ENCODE measurements at places on chromosomes 6 and 20. TPM values are rescaled to one million over a fixed set of nuclear protein-coding genes. Genes with fewer than 3 reads are reported as not detected.

Gene PDYN
- not detected for total RNA-seq

- H3K27me3 ChIP-seq = peaks cover 71% of the 10 kb centered on the region
- no peak overlapping the region for H3K4me3 ChIP-seq
- H3K36me3 ChIP-seq = no peaks in the 10 kb centered on the region
Measured at GRCh38 chr6:167795321-167795811, 31.3 kb upstream of the AFDN start.

DNA sequence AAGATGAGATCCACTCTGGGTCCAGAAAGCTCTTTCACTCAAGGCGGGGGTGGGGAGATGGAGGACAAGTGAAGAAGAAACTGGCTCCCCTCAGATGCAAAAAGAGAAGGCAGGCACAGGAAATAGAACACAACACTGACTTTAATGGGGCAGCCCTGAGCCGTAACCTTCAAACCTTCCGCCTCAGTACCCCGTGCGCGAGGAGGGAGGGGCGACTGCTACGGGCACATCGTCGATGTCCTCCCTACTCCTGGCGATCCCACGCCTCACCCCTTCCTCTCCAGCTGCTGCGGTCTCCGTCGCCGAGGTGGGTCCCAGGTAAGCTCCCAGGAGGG, 3.9 kb downstream of the SPEF1 start:
- no peak for DNase-seq
- H3K36me3 ChIP-seq = peaks cover 4% of the 10 kb centered on the region
- peaks cover 30% of the 10 kb centered on the region for H3K27me3 ChIP-seq

GRCh38 chr20:61100489-61100888, 151.6 kb upstream of the CDH4 start:
- no peak overlapping the region for H3K27ac ChIP-seq
- no peak for DNase-seq
- no peak overlapping the region for H3K4me3 ChIP-seq

DNA sequence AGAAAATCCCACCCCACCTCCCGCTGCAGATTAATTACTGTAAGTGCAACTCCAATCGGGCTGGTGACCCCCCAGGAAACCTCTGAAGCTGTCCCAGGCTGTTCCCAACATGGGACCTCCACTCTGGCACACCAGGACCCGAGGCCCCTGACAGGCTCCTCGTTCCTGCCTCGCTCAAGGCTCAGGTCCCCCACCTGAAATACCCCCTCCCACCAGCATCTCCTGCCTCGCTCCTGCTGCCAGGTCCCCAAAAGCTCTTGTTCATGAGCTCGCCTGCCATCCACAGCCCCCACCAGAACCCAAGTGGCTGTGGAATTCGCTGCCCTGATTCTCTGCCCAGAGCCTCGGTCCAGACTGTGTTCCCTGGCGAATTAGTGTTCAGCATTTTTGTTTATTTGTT, 26.1 kb downstream of the NPEPL1 start:
- H3K27ac ChIP-seq = no peak overlapping the region
- H3K4me1 ChIP-seq = no peaks in the 10 kb centered on the region
- no peak overlapping the region for H3K4me3 ChIP-seq
- no peaks in the 10 kb centered on the region for H3K36me3 ChIP-seq
- H3K27me3 ChIP-seq = peaks cover 24% of the 10 kb centered on the region
- no peak for DNase-seq

DNA sequence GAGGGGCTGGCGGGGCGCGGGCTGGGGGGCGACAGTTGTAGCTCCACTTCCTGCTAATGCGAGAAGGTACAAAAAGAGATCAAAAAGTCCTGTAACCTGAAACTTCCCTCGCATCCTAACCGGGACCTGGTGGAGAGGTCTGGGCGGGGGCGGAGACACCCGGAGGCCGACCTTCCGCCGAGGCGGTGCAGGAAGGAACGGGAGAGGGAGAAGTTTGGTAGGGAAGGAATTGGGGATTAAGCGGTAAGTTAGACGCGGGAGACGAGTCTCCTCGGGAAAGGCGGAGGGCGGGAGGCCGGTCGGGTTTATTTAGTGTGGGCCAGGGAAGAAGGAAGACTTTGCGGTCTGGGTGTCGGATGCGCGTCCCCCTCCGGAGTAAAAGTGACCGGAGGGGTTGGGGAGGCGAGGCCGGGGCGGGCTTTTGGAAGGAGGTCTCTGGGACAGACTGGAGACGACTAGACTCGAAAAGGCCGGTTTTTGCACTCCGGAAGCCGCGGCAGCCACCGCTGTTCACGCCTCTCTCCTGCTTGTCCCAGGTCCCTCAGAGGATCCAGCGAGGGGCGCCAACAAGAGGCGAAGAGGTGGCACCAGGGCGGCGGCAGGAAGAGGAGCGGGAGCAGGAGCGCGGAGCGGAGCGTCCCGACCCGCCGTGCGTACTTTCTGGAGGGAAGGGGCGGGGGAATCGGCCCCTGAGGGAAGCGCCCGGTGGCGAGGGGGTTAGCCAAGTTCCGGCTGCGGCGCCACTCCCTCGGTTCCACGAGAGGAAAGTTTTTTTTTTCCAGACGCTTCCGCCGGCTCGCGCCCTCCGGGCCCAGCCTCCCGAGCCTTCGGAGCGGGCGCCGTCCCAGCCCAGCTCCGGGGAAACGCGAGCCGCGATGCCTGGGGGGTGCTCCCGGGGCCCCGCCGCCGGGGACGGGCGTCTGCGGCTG, 734 bp downstream of the TPBG start:
- peaks cover 23% of the 10 kb centered on the region for H3K4me1 ChIP-seq
- peaks cover 59% of the 10 kb centered on the region for H3K27me3 ChIP-seq
- no peak for DNase-seq
- no peaks in the 10 kb centered on the region for H3K36me3 ChIP-seq
- no peak overlapping the region for H3K27ac ChIP-seq

DNA sequence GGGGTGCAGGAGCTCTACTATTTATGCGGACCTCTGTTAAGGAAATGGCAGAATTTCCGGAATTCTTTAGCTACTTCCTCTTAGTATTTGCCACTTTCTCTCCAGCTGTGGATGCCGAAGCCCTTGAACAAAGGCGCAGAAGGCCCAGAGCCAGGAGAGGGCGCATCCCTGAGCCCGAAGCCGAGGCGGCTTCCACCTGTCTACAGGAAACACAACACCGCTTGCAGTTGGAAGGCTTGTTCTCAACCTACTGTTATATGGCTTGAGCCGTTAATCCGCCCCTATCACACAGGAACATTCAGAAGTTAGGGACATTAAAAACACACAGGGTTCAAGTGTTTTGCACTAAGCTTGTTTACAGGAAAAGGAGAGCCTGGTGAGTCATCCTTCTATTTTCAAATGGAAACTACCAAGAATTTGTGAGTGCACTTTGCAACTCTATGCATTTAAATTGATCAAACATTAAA, 417.1 kb downstream of the BCKDHB start:
- DNase-seq = no peak
- H3K36me3 ChIP-seq = no peaks in the 10 kb centered on the region
- peak overlapping the region; percentile 73 for H3K27ac ChIP-seq

DNA sequence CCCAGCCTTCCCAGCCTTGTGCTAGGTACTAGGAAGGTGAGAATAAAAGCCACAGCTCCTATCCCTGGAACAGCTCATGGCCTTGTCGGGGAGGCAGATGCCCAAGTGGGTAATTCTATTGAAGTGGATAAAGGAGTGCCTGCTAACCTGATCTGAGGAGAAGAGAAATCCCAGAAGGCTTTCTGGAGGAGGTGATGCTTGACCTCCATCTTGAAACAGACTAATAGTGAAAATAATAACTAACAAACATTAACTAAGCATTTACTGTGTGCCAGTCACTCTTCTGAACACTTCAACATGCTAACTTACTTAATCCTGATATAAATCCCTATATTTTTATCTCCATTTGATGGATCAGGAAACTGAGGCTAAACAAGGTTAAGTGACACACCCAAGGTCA, 493.2 kb upstream of the CHD6 start:
- H3K27me3 ChIP-seq = no peaks in the 10 kb centered on the region
- H3K4me3 ChIP-seq = no peak overlapping the region
- H3K36me3 ChIP-seq = no peaks in the 10 kb centered on the region

DNA sequence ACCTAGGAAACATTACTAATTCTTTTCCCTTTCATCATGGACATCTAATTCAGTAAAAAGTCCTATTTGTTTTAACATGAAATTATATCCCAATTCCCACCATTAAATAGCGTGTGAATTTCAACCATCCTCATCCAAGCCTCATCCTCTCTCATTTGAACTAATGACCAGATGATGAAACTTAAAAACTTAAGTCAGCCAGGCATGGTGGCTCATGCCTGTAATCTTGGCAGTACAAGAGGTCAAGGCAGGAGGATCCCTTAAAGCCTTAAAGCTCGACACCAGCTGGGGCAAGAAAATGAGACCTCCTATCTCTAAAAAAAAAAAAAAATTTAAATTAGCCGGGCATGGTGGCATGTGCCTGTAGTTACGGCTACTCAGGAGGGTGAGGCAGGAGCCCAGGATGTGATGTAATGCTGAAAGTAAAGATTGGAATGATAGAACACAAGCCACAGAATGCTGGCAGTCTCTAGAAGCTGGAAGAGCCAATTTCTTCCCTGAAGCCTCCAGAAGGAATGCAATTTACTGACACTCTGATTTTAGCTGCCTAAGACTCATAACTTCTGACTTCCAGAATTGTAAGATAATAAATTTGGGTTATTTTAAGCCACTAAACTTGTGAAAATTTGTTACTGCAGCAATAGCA, 27.1 kb upstream of the HAO1 start:
- H3K27ac ChIP-seq = no peak overlapping the region
- H3K27me3 ChIP-seq = peaks cover 5% of the 10 kb centered on the region
- H3K4me1 ChIP-seq = no peaks in the 10 kb centered on the region
- no peak for DNase-seq
- no peaks in the 10 kb centered on the region for H3K36me3 ChIP-seq
- no peak overlapping the region for H3K4me3 ChIP-seq

DNA sequence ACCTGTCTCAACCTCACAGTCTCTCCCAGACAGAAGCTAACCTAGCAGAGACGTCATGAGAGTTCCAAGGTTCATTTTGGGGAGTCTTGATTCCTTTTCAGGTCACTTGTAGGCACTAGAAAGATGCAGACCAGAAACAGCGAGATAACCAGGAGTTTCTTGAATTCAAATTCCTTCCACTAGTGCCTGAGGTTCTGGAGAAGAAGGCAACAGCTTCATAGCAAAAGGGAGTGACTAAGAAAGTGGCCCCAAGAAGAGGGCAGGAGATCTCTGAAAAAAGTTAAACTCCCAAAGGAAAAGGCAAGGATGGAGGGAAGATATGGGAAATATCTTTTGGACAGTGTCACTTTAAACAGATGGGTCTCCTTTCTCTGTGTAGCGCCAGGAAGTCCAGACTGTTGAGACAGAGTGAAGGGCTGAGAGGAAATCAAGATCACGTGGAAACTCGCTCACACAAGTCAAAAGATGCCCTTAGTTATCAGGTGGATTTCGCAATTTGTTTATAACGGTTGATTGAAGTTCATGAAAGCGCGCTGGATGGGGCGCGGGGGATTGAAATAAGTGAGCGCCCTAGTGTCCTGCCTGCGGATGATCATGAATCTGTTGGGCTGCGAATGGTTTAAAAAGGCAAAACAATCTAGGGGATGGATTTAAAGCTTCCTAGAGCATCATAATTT, 4.8 kb upstream of the PRSS16 start:
- DNase-seq = no peak
- no peak overlapping the region for H3K27ac ChIP-seq
- H3K4me3 ChIP-seq = no peak overlapping the region
- H3K36me3 ChIP-seq = peaks cover 2% of the 10 kb centered on the region
- H3K27me3 ChIP-seq = peaks cover 32% of the 10 kb centered on the region

DNA sequence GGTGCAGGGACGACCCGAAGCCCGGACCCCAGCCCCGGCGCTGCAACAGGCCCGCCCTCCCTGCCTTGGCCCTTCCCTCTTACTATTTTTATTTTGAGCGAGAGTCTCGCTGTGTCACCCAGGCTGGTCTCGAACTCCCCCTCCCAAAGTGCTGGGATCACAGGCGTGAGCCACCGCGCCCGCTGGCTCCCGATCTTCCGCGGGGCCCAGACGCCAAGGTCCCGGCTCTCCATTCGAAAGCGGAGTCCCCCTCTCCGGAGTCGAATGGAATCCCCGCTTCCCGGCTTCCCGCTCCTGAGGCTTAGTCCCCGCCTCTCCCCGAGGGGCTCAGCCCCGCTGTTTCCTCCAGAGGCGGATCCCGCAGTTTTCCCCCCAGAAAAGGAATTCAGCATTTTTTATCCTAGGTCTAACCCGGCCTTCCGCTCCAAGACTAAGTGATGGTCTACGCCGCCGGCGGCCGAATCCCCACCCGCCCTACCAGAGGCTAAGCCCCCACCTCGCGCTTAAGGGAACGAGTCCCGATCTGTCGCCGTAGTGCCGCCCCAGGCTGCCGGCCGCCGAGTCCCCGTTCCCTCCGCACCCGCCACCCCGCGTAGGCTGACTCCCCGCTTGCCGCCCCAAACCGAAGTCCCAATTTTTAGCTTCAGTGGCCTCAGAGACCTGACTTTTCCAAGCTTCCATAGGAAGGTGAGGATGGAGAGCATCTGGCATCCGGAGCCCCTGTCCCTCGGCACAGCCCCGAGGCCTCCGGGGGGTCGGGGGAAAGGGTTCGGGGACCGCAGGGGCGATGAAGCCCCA, 11.5 kb upstream of the TMC2 start:
- H3K36me3 ChIP-seq = no peaks in the 10 kb centered on the region
- H3K4me1 ChIP-seq = peaks cover 36% of the 10 kb centered on the region
- peaks cover 3% of the 10 kb centered on the region for H3K27me3 ChIP-seq

GRCh38 chr6:9634776-9635175, 780.1 kb downstream of the TFAP2A start:
- no peak overlapping the region for H3K4me3 ChIP-seq
- no peak for DNase-seq
- no peaks in the 10 kb centered on the region for H3K36me3 ChIP-seq
- no peaks in the 10 kb centered on the region for H3K4me1 ChIP-seq
- no peaks in the 10 kb centered on the region for H3K27me3 ChIP-seq

- H3K4me3 ChIP-seq = no peak overlapping the region
- H3K36me3 ChIP-seq = no peaks in the 10 kb centered on the region
- H3K27me3 ChIP-seq = no peaks in the 10 kb centered on the region
- no peak overlapping the region for H3K27ac ChIP-seq
- DNase-seq = no peak
Measured at GRCh38 chr20:22630701-22631100, 46.3 kb upstream of the FOXA2 start.

Gene MRS2
- total RNA-seq = 16.6 TPM

GRCh38 chr6:81226957-81227356, 525.5 kb downstream of the TENT5A start:
- no peaks in the 10 kb centered on the region for H3K27me3 ChIP-seq
- no peaks in the 10 kb centered on the region for H3K36me3 ChIP-seq
- no peak for DNase-seq
- no peak overlapping the region for H3K27ac ChIP-seq

Gene SEL1L2
- not detected for total RNA-seq

GRCh38 chr6:40900791-40901190, 138.2 kb downstream of the UNC5CL start:
- peaks cover 9% of the 10 kb centered on the region for H3K27me3 ChIP-seq
- H3K4me1 ChIP-seq = no peaks in the 10 kb centered on the region
- no peak overlapping the region for H3K4me3 ChIP-seq
- no peaks in the 10 kb centered on the region for H3K36me3 ChIP-seq
- DNase-seq = no peak

- no peak overlapping the region for H3K4me3 ChIP-seq
- no peak overlapping the region for H3K27ac ChIP-seq
- DNase-seq = no peak
- no peaks in the 10 kb centered on the region for H3K36me3 ChIP-seq
- H3K27me3 ChIP-seq = peaks cover 10% of the 10 kb centered on the region
Measured at GRCh38 chr6:46357591-46357990, 133.7 kb downstream of the RCAN2 start.

Gene DOK5
- total RNA-seq = not detected

GRCh38 chr6:139800837-139801236, 426.4 kb upstream of the CITED2 start:
- DNase-seq = no peak
- H3K36me3 ChIP-seq = no peaks in the 10 kb centered on the region
- H3K27ac ChIP-seq = no peak overlapping the region
- H3K27me3 ChIP-seq = peaks cover 2% of the 10 kb centered on the region
- no peaks in the 10 kb centered on the region for H3K4me1 ChIP-seq
- H3K4me3 ChIP-seq = no peak overlapping the region
